ENCODE measurements at places on chromosomes 3 and 15.

DNA sequence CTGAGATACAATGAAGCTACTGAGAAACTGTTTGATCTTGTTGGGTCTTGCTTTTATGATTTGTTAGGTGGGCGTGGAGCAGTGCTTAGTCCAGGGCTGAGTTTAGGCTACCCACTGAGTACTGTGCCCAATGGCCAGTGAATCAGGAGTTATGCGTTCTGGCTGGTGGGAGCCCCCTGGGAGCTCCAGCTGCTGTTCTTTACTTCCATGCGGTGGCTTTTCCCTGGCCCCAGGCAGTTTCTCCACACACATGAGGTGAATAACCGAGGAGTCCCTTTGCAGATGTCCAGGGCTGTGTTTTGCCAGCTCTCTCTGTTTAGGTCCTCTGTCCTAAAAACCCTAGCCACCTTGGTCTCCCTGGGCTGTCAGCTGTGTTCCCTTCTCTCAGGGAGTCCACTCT is 106.5 kb downstream of the KLF13 start:
- DNase-seq = no peak

DNA sequence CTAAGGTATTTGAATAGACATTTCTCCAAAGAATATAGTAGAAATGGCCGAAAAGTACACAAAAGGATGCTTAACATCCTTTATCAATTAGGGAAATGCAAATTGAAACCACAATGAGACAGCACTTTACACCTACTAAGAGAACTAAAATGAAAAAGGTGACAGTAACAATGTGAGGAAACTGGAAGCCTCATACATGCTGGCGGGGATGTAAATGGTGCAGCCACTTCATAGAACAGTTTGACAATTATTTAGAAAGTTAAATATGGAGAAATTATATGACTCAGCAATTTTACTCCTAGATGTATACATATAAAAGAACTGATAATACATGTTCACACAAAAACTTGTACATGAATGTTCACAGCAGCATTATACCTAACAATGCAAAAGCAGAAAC is 13.4 kb downstream of the SPICE1 start:
- DNase-seq = no peak

DNA sequence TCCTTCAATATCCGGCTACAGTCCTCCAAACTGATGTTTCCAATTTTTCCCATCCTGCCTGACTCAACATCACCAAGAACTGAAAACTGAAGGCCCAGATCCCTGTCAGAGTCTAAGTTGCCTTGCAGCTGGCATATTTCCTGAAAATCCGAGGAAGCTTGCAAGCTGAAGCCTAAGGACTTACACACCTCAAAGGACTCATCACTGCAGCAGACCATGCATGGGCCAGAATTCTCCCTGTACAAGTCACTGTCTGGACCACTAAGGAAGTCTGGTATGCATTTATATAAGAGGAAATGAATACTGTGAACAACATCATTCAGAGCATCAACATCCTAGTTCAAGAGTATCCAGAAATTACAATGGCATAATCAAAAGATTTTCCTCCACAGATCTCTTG is 548.8 kb upstream of the MDFIC2 start:
- DNase-seq = no peak

DNA sequence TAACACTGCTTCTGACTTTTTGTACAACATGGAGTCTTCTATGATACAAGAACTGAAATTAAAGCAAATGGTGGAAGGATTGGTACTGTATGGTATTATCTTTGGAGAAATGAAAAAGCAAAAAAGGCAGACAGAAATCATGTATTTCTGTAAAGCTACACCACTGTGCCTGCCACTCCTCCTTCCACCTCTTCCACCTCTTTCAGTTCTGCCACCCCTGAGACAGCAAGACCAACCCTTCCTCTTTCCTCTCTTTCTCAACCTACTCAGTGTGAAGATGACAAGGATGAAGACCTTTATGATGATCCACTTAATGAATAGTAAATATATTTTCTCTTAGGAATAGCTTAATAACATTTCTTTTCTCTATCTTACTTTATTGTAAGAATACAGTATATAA is 57.0 kb downstream of the CD200 start:
- no peak for DNase-seq

DNA sequence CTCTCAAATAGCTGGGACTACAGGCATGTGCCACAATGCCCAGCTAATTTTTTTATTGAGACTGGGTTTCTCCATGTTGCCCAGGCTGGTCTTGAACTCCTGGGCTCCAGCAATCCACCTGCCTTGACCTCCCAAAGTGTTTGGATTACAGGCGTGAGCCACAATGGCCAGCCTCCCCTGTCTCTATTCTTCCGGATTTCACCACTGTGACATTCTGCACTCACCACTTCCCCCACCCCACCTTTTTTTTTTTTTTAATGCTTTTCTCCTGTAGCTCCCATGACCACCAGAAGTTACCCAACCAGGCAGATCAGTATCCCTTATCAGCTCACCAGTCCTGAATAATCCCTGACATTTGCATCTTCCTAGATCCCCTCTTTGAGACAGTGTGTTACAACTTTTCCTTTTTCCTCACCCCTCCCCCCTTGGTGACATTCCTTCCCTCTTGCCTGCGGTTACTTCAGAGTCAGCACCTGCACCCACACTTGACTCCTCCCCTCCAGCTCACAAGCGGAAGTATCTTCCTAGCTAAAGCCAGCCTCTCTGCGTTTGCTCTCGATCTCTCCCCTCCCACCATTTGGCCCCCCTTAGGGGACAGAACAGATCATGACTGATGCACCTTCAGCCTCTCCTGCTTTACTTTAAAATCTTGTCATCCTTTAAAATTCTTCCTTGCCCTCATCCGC is 13.5 kb upstream of the ZNF592 start:
- no peak for DNase-seq

DNA sequence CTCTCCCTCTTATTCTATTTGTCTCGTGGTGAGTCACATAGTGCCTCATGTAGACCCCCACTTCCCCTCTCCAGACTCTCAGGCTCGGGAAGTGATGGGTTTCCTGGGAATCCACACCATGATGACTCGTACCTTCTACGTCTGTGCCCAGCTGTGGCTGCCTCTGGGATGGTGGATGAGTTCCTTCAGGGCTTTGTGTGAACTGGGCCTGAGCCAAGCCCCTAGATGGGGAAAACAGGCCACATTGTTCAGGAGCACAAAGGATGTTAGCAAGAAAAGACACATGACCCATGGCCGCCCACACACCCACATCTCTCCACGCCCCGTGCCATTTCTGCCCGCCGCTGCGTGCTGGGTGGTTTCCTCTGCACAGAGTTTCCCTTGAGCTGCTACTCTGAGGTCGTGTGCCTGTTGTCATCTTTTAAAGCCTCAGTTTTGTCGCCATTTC is 10.5 kb downstream of the ISG20 start:
- DNase-seq = peak; percentile 32

- peak; percentile 23 for DNase-seq
Observed at GRCh38 chr3:194686816-194687637, 1.3 kb downstream of the FAM43A start.

DNA sequence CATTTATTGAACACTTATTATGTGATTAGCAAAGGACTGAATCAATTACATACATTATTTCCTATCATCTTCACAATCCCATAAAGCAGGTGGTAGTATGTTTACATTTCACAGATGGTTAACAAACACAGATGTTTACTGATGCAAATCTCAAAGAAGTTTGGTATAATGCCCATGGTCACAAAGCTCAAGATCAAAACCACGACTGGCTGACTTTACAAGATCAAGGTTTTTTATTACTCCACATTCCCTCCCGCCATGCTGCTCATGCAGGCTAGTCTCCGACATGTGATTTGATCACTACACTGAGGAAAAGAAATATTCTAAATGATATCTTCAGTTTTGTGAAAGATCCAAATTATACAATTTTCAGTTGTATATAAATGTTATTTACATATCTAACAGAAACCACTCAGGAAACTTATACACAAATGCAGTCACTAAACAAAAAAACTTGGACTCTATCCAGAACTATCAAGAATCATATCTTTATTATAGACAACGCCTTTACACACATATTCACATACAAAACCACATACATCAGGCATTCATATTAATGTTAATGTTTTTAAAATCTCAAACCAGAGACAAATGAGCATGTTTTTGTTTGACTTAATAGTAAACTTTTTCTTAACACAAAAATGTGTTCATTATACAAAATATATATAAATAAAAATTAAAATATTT is 235.5 kb downstream of the SCAPER start:
- DNase-seq = no peak

GRCh38 chr3:161577662-161578061 is 81.1 kb downstream of the OTOL1 start:
- no peak for DNase-seq

GRCh38 chr3:178353006-178353694 is 183.1 kb upstream of the KCNMB2 start:
- no peak for DNase-seq

DNA sequence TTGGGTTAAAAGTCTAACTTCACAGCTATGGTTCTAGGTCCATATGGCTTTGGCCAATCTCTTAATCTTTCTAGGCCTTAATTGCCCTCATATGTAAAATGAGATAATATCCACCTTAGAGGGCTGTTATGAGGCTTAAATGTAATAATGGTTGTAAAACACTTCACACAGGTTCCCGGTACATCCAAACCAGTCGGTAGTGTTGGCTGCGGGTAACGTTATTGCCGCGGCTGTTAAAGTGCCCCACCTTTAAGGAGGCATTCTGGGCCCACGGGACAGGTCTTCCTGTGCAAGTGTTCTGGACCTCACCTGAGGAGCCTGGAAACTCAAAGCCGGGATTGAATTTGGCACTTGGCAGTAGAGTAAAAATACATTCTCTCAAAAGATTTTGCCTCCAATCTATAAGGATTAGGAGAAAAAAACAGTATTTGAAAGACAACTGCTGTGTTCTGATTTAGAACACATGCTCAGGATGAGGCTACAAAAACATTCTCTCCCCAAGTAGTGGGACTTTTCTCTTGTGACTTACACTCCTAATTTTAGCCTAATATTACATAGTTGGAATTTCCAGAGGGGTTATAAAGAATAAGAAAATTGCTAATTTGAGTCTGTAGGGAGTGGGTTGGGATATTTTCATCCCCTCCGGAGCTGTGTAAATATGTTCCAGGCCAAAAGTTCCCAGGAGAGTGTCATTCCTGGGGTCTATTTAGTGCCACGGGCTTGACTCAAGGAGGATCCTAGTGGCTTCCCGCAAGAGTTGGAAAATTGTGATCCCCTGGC is 44.9 kb upstream of the TSEN2 start:
- DNase-seq = no peak

DNA sequence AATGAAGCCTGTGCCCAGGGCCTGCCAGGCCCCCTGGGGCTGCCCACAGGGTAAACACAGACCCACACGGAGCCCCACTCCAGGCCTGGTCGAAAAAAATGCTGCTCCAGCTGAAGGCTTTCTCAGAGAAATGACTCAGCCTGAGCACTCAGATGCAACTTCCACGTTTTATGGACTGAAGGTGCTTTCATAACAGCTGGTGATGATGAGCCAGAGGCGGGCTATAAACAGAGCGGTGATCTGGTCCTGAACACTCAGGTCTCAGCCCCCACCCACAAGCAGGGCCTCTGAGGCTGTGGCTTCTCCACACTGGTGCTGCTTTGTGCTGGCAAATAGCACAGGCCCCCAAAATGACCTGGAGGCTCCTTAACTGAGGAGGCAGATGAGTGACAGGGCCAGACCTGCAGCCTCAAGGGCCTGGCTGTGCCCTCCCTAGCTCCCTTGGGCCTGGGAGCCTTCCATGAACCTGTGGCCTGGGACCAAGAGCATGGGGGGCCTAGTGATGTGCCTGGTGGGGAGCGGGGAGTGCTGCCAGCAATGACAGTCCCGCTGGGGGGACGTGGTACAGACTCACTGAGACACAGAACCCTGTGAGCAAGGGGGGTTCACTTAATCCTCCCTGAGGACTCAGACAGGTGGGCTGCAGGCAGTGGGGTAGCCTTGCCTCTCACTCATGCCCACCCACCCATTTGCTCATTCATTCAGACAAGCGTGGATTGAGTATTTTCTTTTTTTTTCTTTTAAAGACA is 23.0 kb upstream of the FURIN start:
- no peak for DNase-seq

DNA sequence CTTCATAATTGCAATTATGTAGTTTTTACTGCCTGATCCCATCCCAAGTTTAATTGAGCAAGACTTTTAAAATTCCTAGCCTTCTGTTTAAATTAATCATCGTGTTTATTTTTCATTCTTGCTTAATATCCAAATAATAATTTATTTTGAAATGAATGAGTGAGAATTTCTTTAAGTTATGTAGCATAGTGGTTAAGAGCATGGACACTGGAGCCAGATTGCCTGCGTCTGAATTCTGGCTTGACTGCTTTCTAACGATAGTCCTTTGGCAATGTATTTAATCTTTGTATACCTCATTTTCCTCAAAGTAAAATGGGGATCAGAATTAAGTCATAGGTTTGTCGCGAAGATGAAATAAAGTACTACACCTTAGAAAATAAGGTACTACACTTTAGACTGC is 71.4 kb downstream of the LRRC49 start:
- no peak for DNase-seq

DNA sequence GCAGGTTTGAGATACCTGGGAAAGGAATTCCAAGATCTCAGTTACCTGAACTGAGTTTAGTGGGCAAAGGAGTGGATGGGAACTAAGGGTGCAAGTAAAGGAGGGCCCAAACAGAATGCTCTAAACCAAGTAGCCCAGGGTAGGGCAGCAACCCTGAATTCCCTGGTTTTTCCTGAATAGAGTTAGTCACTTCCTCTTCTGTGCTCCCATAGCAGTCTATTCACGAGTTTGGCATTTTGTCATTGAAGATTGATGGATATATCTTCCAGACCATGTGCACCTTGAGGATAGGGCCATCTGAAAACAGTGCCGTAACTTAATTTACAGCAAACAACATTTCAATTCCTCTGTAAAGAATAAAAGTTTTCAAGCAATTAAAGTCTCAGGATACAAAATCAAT is 18.5 kb upstream of the PTX3 start:
- no peak for DNase-seq

DNA sequence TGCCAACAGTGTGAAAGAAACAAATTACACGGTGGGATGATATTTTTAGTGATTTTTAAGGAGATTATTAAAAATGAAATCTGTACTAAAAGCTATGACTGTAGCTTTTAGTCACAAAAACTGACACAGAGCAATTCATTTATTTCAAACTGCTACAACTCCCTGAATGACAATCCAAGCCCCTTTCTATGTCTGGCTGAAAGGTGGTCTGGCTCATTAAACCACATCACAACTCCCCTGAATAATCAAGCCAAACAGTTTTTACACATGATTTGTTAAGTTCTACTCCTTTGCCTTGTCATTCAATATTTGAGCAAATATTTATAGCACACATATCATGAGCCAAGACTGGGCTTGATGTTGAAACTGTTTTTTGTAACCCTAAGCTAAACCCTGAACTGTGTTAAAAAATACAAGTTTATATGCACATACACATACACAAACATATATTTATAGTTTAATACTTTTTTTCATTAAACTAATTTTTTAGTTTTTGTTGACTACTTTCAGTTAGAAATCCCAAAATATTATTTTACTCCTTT is 125.5 kb downstream of the RBMS3 start:
- no peak for DNase-seq

DNA sequence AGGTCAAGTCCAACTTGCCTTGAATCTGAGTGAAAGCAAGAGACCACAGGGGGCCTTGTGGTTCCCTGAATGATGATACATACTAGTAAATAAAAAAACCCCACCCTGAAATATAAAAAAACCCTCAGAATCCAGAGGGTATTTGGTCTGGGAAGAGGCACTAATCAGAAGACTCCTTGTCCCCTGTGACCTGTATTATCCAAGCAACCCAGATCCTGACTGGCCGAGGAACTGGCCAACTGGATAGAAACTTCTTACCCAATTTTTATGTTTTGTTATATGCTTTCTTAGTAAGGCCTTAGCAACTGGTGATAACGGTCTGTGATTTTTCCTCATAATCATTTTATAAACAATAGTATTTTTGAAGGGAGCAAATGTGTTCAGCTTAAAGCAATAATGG is 17.5 kb downstream of the ABI3BP start:
- no peak for DNase-seq
